ENCODE measurements at places on chromosomes 12 and 14.

DNA sequence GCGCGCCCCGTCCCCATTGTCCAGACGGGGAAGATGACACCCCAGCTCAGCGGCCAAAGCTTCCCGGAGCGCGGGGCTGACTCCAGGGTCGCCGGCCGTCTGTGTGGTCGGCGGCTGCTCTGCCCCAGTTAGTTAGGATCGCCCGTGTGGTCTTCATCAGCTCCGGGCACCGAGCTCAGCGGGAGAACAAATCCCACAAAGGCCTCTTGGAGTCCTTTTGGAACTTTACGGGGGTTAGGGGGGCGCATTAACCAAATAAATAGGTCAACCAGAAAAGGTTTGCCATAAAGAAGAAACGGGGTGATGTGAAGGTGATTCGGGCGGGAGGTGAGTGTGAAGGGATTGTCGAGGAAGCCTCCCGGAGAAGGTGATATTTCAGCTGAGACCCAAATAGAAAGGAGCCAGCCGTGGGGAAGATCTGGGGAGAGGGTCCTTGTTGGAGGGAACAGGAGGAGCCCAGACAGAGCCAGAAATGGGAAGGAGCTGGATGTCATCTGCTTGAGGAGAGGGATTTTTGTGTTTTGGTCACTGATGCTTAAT, 697 bp downstream of the ATP6V0A2 start:
- DNase-seq, result no peak

DNA sequence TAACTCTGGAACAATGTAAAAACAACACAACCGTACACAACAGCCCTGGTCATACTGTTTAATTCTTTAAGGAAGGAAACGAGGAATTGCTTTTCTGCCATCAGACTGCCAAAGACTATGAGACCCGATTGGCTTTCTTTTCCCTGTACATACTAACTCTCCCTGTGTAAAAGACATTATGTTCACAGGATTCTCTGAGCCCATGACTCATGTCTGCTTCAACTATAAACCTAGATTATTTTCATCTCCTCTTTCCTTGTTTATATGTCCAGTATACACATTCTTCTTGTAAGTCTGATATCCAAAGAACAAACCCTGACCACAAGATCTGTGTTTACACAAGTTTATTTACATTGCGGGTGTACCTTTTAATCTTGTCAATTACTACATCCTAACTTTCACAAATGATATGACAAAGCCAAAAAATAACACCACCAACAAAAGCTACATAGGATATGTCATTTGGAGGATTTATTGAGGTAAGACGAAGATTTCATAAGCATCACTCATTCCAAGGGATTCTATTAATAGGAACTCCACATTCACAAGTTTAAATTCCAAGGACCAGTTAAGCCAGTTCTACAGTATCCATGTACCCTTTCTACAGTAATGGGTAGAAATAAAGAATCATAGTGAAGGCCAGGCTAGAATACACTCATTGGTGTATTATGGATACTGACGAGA, 67.3 kb downstream of the STXBP6 start:
- DNase-seq, result no peak

DNA sequence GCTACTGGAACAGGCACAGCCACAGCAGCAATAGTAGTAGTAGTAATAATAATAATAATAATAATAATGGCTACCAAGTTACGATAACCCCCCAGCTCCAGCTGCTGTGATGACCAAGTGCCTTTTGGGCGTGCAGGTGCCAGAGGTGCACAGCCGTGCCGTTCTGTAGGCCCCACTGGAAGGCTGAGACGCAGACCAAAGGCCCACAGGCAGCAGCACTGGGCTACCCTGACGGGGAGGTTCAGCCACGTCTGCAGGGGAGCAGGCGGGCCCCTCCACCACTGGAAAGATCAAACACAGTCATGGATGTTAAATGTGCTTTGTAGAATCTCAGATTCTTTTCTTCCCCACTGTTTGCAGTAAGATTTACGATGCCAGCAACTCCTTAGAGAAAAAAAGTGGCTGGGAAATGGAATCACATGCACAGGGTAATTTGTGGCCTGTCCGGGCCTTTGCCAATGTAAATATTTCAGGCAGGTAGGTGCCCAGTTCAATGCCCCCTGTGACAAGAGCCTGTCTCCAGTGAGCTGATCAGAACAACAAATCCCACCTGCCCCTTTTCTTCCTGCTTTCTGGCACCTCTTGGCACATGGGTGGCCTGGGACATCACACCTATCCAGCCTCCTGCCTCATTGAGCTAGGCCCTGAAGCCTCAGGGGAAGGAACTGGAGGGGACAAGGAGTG, 32.6 kb downstream of the CCDC85C start:
- no peak for DNase-seq

DNA sequence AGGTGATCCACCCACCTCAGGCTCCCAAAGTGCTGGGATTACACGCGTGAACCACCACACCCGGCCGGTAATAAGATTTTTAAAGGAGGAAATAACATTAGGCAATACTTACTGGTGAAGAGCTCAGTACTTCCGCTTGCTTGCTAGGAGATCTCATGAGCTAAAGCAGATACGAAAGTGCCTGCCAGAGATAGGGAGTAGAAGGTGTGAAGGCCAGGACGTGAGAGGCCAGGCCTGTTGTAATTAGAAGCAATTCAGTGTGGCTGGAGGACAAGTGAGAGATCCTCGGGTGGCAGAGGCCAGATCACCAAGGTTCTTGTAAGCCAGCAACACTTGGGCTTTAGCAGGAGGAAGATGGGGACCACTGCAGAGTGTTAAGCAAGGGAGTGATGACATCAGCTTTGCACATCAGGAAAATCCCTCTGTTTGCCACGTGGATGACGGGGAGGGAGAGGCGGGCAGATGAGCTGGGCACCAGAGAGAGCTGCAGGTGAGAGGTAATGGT, 7.6 kb downstream of the TECPR2 start:
- no peak for DNase-seq

DNA sequence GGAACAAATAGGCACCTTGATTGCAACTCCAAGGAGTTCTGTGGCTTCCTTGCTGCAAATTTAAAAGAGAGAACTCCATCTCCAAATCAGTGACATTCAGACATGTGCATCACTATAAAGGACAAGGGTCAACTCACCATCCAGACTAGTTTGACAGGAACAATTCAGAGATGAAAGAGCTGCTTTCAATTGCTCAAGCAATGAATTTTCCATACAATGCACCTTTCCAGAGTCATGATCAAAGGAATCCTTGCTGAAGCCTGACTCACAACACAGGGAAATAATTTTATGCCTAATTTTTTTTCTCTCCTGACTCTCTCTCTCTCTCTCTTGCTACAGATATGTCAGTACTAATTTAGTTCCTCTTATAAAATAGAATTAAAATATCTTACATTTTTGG, 380.5 kb upstream of the GARIN6 start:
- peak; percentile 26 for DNase-seq

- no peak for DNase-seq
Observed at GRCh38 chr12:60535363-60535762, 939.5 kb downstream of the SLC16A7 start.

- DNase-seq, result no peak
Observed at GRCh38 chr14:59419303-59419702, 45.9 kb downstream of the GPR135 start.

DNA sequence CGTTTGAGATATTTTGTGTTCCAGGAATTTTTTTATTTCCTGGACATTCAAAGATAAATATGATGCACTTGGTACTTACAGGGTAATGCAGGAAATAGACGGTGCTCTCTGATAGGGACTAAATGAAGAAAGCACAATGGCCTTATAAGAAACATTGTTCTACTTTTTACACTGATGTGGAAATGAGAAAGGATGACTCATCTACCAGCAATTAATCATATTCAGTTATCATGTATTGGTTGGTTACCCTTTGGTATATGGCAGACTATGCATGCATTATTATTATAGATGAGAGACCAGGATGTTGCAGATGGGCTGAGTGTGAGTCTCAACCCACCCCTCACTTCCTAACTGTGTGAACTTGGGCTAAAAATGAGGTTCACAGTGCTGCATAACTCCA, 222.2 kb downstream of the FLRT2 start:
- no peak for DNase-seq

- DNase-seq, result no peak
Observed at GRCh38 chr12:68252077-68252476, 1.3 kb downstream of the IL22 start.

- no peak for DNase-seq
Observed at GRCh38 chr14:104297313-104297704, 158.9 kb downstream of the KIF26A start.

- no peak for DNase-seq
Observed at GRCh38 chr14:92644970-92645515, 103.4 kb downstream of the LGMN start.

DNA sequence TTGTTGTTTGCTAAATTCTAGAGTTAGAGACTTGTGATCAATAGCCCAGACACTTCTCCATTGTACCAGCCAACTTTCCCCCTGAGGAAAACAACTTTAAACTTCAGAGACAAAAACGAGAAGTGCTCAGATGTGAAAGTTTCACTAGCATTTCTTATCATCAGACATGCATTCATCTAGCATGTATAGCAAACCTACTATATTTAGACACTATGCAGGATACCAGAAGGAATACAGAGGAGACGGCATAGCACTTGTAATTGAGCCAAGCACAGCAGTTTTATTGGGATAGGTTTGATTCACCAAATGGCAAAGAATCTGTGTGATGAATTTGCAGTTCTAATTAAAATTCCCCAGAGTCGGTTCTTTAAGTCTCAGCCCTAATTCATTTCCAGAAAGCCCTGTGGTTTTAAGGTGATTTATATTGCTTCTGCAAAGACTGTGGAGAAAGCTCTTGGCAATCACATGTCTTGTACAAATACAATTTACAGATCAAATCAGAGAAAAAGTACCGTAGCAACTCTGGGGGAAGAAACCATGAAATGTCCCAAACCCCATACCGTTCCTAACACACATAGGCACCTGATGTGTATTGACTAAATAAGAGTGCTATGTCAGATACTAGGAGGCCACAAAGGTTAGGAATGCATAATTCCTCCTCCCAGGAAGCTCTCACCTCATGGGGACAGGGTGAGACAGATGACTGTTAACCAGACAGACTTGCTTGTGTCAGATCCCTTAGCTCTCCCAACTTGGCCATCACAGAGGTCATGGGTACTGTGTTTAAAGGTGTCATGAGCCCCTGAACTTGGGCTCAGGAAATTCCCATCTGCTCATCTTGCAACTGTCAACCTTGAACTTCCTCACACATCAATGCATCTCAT, 69.6 kb upstream of the KRAS start:
- DNase-seq, result no peak

DNA sequence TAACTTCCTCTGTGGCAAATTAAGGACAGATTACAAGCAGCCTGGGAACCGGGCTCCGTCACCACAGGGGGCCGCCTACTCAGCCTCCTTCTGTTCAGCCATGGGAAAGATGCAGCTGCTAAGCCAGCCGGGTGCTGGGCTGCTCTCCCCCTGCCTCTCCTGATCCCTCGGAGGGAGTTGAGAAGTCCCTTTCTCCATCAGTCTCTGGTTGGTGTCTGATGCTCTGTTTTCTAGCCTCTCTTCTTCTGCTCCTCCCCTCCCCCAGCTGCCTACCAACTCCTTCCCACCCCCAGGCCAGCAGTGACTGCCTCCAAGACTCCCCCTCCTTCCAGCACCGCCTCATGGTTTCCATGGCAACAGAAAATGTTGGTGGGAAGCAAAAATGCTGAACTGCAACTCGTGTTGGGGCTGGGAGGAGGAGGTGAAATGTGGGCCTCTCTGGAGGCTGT, 486.7 kb downstream of the APAF1 start:
- DNase-seq, result no peak

- DNase-seq, result no peak
Observed at GRCh38 chr14:53027041-53027440, 76.2 kb upstream of the FERMT2 start.

DNA sequence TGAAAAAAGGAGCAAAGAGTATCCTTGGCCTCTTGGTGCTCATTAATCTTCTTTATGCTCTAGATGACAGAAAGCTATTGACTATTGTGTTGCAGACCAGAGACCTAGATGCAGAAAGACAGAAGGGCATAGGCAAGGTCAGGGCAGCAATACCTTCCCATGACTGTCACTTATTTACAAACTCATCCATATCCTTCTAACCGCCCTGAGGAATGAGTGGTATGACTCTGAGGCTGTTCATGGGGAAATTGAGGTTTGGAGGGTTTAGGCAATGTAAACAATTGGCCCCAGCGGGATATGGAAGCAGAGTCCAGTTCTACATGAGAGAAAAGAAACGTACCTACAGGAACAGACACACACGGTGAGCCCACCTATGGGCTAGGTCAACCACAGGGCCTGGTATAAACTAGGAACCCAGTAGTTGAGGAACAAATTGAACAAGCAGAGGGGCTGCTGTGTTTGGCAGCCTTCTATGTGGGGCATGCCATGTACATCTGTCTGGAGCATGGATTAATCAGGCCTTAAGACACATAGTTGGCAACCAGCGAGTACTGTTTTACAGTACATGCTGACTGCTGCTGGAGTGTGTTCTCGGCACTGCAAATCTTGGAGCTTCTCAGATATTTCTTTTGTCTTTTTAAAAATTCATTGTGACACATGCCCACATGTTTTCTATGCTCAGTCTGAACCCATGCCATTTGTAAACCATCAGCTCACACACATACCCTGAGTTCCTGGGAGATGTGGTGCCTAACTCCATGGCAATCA, 159.7 kb upstream of the NTF3 start:
- no peak for DNase-seq

DNA sequence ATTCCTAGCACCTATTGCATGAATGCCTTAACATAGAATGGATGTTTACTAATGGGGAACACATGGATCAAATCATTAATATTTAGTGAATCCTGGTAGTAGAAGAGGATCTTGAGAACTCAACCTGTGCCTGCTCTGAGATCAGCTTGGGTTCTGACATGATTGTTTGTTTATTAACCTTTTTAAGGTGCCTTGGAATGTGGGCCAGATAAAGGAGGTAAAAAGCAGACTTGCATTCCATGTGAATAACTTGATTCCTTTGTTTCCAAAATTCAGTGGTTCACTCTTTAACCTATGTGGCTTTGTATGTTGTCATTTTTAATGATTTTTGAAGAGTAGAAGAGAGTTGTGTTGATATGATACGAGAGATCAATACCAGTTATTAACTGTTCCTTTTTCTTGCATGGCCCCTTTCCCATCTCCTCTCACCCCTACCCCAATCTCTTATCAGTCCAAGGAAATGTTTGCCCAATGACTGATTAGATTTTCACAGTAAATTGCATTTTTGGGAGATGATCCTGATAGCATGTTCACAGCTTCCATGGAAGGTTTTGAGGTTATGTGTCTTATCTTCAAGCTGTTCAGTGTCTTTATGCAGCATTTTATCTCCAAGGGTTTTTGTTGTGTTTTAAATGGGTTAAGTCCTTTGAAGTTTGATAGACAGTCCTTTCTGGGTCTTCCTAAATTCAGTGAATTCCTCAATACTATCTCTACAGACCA, 193.7 kb upstream of the FRMD6 start:
- DNase-seq, result no peak

DNA sequence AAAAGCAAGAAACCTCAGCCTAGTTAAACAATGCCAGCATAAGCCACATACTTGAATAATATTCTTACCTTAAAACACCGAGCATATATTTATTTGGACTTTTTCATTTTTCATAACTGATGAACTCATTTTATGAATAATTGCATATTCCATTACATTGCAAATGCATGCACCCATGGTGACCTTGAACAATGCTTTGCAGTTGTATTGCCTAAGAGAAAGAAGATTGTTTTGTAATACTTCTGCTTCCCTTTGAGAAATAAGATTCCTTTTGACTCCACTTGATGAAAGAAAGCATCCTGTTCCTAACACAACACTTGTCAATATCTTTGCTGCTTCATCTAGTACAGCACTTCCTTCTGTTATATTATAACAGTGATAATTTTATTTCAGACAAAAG, 1182.2 kb downstream of the FLRT2 start:
- no peak for DNase-seq

- no peak for DNase-seq
Observed at GRCh38 chr12:14072987-14073386, 91.6 kb upstream of the GRIN2B start.

- no peak for DNase-seq
Observed at GRCh38 chr12:108128221-108129016, 669 bp upstream of the WSCD2 start.

All from epithelial cell of proximal tubule (primary cell).